ENCODE measurements at places on chromosomes 6 and 20. TPM values are rescaled to one million over a fixed set of nuclear protein-coding genes. Genes with fewer than 3 reads are reported as not detected.

The NHLRC1 gene
- 2.4 TPM for total RNA-seq

The LY6G5C gene
- 4.9 TPM for total RNA-seq

The PPP1R10 gene
- 18.4 TPM for total RNA-seq

The NOL7 gene
- 75.9 TPM for total RNA-seq

The RCAN2 gene
- total RNA-seq = 96.5 TPM

The CST5 gene
- not detected for total RNA-seq

The GPX5 gene
- not detected for total RNA-seq

The ZNF335 gene
- total RNA-seq = 12.1 TPM

The GGTLC1 gene
- total RNA-seq = not detected

The ADAT2 gene
- total RNA-seq = 1.0 TPM

The PTK7 gene
- total RNA-seq = 12.7 TPM

DNA sequence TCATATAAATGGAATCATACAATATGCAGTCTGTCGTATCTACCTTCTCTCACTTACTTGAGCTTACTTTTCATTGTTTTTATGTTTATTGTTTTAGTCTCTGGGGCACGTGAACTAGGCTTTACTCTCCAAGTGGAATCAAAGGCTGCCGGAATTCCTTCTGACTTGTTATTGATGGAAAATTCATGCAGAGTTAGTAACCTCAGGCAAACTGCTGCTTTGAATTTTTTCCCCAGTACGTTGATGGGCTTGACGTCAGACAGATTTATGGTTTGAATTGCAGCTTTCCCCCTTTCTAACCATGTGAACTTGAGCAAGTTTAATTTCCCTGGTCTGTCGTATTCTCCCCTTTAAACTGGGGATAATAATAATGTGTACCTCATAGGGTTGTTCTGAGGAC is 68.6 kb downstream of the ZDHHC14 start:
- no peak for DNase-seq
- H3K27ac ChIP-seq = no peak overlapping the region
- no peaks in the 10 kb centered on the region for H3K4me1 ChIP-seq
- H3K27me3 ChIP-seq = no peaks in the 10 kb centered on the region
- no peak overlapping the region for H3K4me3 ChIP-seq

- H3K27me3 ChIP-seq = no peaks in the 10 kb centered on the region
- no peaks in the 10 kb centered on the region for H3K36me3 ChIP-seq
- no peak for DNase-seq
- H3K27ac ChIP-seq = no peak overlapping the region
- H3K4me3 ChIP-seq = no peak overlapping the region
Observed at GRCh38 chr6:41419385-41419784, 84.0 kb downstream of the NCR2 start.

- no peak overlapping the region for H3K4me3 ChIP-seq
- no peaks in the 10 kb centered on the region for H3K36me3 ChIP-seq
- H3K27ac ChIP-seq = peak overlapping the region; percentile 78
- H3K4me1 ChIP-seq = no peaks in the 10 kb centered on the region
- no peak for DNase-seq
Observed at GRCh38 chr6:134533991-134534390, 216.1 kb upstream of the SGK1 start.

GRCh38 chr6:49744259-49744658 is at the start of gene CRISP3:
TSS of gene CRISP3 (minus strand) at chr6:49744388. CDS start at chr6:49744367, 21 bp downstream.
- no peaks in the 10 kb centered on the region for H3K27me3 ChIP-seq
- H3K36me3 ChIP-seq = no peaks in the 10 kb centered on the region
- DNase-seq = no peak
- H3K4me1 ChIP-seq = no peaks in the 10 kb centered on the region
- no peak within 1 kb of the TSS for H3K4me3 ChIP-seq

DNA sequence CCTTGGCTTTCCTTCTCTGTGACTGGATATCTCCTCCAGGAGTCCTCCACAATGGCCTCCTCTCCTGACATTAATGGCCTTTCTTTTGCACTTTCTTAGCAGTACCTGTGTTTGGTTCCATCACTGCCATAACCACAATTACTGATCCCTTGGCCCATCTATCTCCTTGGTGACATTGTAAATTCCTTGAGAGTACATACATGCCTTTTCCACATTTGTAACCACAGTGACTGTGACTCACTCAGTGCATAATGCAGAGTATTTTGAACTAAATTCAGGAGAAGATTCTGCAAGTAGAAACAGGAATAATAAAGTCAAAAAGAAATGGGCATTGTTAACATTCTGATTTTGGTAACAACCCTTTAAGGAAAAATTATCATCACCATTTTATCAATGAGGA is 197.2 kb upstream of the SOX4 start:
- H3K36me3 ChIP-seq = no peaks in the 10 kb centered on the region
- no peaks in the 10 kb centered on the region for H3K4me1 ChIP-seq
- H3K27me3 ChIP-seq = no peaks in the 10 kb centered on the region
- no peak overlapping the region for H3K27ac ChIP-seq

DNA sequence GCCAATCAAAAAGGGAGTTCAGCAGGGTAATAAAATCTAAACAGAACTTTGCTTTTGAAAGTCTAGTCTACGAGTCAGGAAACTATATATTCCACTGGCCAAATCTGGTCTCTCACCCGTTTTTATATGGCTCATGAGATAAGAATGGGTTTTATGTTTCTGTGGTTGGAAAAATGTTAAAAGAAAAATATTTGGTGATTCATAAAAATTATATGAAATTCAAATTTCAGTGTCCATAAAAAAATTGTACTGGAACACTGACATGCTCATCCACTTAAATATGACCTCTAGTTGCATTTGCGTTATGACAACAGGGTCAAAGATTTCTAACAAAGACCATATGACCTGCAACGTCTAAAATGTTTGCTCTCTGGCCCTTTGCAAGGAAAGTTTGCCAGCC is 22.3 kb upstream of the LAMP5 start:
- H3K27me3 ChIP-seq = no peaks in the 10 kb centered on the region
- H3K4me3 ChIP-seq = no peak overlapping the region
- no peak for DNase-seq
- H3K4me1 ChIP-seq = no peaks in the 10 kb centered on the region

DNA sequence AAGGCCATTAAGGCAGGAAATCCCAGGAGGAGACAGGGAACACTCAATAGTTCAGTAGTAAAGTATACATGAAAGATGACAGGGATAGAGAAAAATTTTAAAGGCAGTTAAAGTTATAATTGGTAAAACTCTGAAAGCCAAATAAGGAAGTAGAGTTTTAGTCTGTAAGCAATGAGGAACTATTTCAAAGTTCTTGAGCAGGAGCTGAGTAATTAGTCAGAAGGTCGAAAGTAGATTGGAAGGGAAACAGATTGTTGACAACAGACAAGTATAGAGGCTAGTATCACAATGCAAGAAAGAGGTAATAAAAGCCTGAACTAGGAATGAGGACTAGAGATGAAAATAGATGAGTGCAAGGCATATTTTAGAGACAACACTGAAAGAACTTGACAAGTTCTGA is 150.3 kb downstream of the CDK19 start:
- H3K27ac ChIP-seq = no peak overlapping the region
- no peak for DNase-seq
- no peaks in the 10 kb centered on the region for H3K4me1 ChIP-seq

DNA sequence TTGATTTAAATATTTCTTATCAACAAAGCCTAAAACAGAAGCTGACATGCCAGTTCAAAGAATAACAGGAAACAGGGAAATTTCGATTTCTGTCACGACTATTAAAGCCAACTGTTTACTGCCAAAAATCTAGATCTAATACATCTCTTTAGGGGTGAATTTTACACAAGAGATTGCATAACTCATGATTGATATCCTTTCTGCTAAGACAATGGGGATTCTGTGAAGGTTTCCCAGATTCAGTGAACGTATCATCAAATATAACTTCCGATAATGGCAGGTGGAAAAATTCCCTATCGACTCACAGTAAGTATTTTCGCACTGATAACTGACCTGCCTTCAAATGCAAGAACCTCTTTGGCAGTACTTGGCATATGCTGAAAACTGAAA is 42.9 kb downstream of the NHSL1 start:
- no peak overlapping the region for H3K4me3 ChIP-seq
- H3K4me1 ChIP-seq = no peaks in the 10 kb centered on the region
- H3K36me3 ChIP-seq = no peaks in the 10 kb centered on the region
- no peak overlapping the region for H3K27ac ChIP-seq
- no peaks in the 10 kb centered on the region for H3K27me3 ChIP-seq

- DNase-seq = no peak
- H3K36me3 ChIP-seq = no peaks in the 10 kb centered on the region
- no peak overlapping the region for H3K4me3 ChIP-seq
- H3K27me3 ChIP-seq = no peaks in the 10 kb centered on the region
Observed at GRCh38 chr6:4212588-4212987, 77.2 kb upstream of the ECI2 start.

DNA sequence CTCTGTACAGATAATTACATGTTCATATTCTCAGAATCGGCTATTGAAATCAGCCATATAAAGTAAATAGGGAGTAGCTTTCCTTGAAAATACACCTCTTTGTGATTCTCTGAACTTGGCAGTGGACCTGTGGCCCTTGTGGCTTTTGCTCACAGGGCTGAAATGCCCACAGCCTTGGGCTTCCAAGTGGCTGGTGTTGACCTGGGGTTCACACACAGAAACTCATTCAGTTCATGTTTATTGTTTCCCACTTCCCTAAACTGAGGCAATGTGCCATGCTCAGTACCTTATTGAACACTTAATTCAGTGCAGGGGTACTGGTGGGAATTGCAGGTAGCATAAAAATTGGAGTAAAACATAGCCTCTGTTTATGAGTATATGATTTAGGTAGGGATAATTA is 19.1 kb upstream of the TULP4 start:
- H3K36me3 ChIP-seq = no peaks in the 10 kb centered on the region
- no peak overlapping the region for H3K4me3 ChIP-seq
- H3K27me3 ChIP-seq = no peaks in the 10 kb centered on the region
- no peak overlapping the region for H3K27ac ChIP-seq

GRCh38 chr6:85673198-85674139 is 30.8 kb upstream of the SYNCRIP start:
- H3K4me1 ChIP-seq = peaks cover 23% of the 10 kb centered on the region
- no peak overlapping the region for H3K4me3 ChIP-seq

DNA sequence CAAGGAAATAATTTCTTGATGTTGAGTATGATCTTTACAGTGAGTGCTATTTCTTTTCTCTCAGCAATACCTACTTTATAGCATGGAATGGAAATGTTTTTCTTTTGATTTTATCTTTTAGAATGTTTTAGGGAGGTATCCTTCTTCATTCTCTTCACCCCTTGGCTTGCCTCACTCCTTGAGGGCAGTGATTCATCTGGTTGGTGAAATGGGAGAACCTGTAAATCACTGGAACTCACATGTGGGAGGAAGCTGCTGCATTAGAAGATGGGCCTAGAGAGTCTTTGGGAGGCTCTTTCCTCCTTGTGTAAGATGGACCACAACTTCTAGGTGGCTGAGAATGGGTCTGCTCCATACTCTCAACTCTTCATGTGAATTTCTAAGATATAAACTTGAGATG is 244.8 kb upstream of the SYNCRIP start:
- H3K36me3 ChIP-seq = no peaks in the 10 kb centered on the region
- H3K4me3 ChIP-seq = no peak overlapping the region
- H3K4me1 ChIP-seq = no peaks in the 10 kb centered on the region
- no peak for DNase-seq

GRCh38 chr20:20824924-20825584 is 112.6 kb upstream of the RALGAPA2 start:
- no peak overlapping the region for H3K4me3 ChIP-seq
- DNase-seq = peak; percentile 70
- no peaks in the 10 kb centered on the region for H3K36me3 ChIP-seq
- H3K27me3 ChIP-seq = no peaks in the 10 kb centered on the region
- H3K4me1 ChIP-seq = no peaks in the 10 kb centered on the region

DNA sequence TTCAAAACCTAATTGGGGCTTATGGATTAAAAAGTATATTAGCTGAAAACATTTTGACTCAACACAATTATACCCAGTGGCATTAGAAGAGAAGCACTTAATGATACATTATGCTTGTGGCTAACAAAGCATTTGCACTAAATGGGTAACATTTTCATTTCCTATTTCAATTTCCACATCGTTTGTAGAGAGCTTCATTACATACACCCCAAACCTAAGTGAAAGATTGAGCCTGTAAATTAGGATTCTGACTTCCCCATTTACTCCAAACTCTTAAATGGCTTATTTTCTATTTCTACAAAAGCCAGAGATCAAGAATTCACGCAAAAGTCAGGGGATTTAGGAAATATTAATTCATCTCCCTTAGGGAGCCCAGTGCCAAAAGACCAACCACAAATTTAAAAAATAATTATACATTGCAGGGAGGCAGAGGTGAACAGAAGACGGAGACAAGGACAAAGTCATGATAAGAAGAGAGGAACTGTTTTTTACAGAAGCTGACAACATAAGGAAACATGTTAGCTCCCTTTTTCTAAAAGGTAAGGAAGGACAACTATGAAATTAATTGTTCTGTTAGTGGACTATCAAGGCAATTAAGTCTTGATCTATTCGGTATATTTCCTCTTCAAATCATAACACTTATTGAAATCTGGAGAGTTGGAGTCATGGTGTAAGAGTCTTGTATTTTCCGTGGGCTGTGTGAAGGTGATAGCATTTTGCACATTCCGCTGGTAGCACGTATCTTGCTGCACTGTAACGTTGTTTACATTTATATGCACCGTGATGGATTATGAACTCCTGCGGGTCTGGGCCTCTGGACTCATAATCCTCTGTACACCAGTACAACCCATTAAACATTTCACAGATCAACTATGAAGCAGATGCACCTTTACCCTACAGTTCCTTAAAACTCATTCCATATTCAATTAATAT is 24.8 kb upstream of the EZR start:
- DNase-seq = no peak
- H3K27ac ChIP-seq = no peak overlapping the region
- no peaks in the 10 kb centered on the region for H3K36me3 ChIP-seq

- no peaks in the 10 kb centered on the region for H3K36me3 ChIP-seq
- peaks cover 12% of the 10 kb centered on the region for H3K4me1 ChIP-seq
- H3K27me3 ChIP-seq = no peaks in the 10 kb centered on the region
- no peak overlapping the region for H3K27ac ChIP-seq
- DNase-seq = no peak
Observed at GRCh38 chr6:39086711-39087110, 28.3 kb downstream of the SAYSD1 start.

GRCh38 chr6:88365230-88365629 is 199.1 kb upstream of the CNR1 start:
- H3K27ac ChIP-seq = no peak overlapping the region
- no peak for DNase-seq
- H3K4me3 ChIP-seq = no peak overlapping the region

- peaks cover 17% of the 10 kb centered on the region for H3K4me1 ChIP-seq
- no peaks in the 10 kb centered on the region for H3K36me3 ChIP-seq
- H3K27me3 ChIP-seq = no peaks in the 10 kb centered on the region
- no peak overlapping the region for H3K27ac ChIP-seq
- no peak overlapping the region for H3K4me3 ChIP-seq
Observed at GRCh38 chr20:10611357-10611756, 62.4 kb downstream of the JAG1 start.

DNA sequence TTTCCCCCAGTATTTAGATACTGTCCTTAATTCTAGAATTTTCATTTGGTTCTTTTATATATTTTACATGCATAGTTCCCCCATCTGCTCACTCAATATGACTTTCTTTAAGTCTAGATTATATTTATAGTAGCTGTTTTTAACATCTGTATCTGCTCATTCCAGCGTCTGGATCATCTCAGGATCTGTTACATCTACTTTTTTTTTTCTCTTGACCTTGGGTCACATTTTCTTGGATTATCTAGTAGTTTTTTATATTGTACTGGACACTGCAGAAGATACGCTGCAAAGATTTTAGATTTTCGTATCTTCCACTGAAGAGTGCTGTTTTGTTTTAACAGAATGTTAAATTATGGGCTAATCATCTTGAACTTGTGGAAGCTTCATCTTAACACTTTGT is 20.7 kb downstream of the RAB22A start:
- H3K36me3 ChIP-seq = no peaks in the 10 kb centered on the region
- no peak overlapping the region for H3K4me3 ChIP-seq
- DNase-seq = no peak
- H3K4me1 ChIP-seq = peaks cover 15% of the 10 kb centered on the region
- H3K27me3 ChIP-seq = no peaks in the 10 kb centered on the region
